ENCODE measurements at places on chromosomes 5 and 9.
A peak's percentile ranks its signal among the peaks of the same experiment; 100 is the strongest.

DNA sequence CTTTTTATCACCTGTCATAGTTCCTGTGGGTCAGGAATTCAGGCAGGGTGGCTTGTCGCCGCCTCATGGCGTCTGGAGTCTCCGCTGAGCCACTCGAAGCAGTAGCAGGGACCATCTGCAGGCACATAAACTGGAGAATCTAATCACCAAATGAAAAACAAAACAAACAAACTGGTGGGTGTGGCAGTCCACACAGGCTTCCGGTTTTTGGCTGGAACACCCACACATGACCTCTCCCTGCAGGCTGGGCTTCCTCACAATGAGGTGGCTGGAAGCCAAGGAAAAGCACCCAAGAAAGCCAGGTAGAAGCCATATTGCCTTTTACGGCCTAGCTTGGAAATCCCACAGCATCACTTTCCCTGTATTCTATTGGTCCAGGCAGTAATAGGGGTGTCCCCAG is 197.0 kb downstream of the SYK start:
- DNase-seq = no peak

DNA sequence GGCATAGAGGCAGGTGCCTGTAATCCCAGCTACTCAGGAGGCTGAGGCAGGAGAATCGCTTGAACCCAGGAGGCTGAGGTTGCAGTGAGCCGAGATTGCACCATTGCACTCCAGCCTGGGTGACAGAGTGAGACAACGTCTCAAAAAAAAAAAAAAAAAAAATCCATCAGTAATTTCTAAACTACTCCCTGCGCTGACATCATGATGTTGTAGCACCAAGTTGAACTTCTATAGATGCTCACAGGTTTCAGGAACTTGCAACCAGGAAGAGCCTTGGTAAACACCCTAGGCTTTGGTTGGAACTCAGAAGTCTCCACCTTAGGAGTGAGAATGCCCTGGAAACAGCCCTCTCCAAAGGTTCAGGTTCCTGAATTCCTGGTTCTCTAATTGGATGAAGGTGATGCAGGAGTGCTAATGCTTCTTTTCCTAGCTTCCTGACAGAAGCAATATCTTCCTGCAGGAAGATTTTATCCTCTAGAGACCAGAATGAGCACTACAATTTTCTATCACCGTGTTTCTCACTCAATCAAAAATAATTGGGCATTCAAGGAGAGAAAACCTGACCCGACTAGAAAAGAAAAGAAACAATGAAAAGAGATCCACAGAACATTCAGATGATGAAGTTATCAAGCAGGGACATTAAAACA is 469.6 kb downstream of the GADD45G start:
- no peak for DNase-seq

DNA sequence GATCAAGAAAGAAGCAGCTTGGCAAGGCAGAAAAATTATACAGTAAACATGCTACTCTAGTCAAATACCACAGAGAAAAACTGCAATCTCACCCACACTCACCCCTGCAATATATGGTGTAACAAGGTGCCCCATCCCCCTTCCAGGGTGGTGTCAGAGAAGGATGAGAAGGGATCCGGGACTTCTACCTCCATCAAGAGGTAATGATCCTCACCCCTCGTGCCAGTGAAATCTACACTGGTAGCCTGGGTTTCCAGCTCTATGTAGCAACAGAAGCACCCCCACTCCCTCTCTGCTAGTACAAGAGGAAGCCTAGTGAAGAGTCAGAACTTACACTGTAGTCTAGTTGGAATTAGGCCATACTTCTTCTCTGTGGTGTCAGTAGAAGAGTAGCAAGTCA is 18.9 kb downstream of the SLCO4C1 start:
- no peak for DNase-seq

- no peak for DNase-seq
Observed at GRCh38 chr5:50874306-50875001, 208.0 kb downstream of the PARP8 start.

- no peak for DNase-seq
Observed at GRCh38 chr9:28909526-28909925, 1336.2 kb upstream of the C9orf72 start.

DNA sequence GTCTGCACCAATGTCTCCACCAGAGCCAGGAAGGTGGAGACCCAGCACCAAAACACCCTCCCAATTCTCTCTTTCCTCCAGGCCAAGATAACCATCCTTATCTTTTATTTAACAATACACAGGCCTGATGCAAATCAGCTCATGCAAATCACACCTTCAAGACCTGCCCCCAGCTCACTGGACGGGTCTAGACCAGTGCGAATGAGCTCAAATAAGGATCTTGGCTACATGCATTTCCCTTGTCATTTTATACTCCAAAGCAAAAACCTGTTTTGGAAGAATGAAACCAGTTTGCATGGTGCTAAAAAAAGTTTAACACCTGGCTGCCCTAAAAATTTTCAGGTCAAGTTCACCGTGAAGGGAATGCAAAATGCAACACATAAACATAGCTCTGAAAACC is 31.9 kb upstream of the DAPK1 start:
- DNase-seq = no peak

GRCh38 chr5:55421074-55421529 is 113.3 kb downstream of the MTREX start:
- no peak for DNase-seq

- DNase-seq = no peak
Observed at GRCh38 chr5:68193481-68194036, 22.0 kb upstream of the PIK3R1 start.

- DNase-seq = peak; percentile 62
Observed at GRCh38 chr9:128118971-128119665, 8.4 kb downstream of the PTGES2 start.

DNA sequence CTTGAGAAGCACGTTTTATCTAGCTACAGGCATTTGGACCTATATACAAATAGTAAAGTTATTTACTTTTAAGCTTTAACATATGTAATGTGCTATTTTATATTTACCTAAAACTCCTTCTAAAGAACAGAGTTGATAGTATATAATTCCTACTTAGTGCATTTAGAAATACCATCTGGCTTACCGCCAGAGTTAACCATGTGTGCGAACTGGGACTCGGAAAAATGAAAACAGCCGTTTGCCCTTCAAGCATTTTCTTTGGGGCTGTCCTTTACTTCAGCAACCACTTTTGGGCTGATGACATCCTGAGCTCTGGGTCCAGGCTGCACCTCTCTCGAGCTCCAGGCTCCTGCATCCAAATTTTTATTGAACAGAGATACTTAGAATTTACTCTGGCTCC is 21.9 kb upstream of the DHFR start:
- DNase-seq = no peak

DNA sequence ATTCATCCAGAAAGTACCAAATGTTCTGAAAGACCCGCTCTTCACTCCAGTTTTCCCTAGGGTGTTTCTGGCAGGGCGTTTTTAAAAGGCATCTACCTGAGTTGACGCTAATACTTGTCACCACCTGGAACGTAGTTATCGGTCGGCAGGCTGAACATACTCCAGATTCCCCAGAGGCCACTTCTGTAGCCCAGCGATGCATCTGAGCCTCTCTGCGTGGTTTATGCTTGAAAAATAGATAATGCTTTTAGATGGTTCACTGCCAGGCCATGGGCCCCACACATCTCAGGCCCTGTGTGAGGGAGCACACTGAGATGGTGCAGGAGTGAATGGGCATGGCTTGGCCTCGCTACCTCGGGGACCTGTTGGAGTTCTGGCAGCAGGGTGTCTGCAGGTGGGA is 33.0 kb upstream of the NCS1 start:
- peak; percentile 89 for DNase-seq

- no peak for DNase-seq
Observed at GRCh38 chr9:37035648-37036370, 1.7 kb upstream of the PAX5 start.

GRCh38 chr9:70444904-70445303 is 30.4 kb upstream of the KLF9 start:
- no peak for DNase-seq

GRCh38 chr9:131116281-131117120 is 8.9 kb upstream of the NUP214 start:
- no peak for DNase-seq

DNA sequence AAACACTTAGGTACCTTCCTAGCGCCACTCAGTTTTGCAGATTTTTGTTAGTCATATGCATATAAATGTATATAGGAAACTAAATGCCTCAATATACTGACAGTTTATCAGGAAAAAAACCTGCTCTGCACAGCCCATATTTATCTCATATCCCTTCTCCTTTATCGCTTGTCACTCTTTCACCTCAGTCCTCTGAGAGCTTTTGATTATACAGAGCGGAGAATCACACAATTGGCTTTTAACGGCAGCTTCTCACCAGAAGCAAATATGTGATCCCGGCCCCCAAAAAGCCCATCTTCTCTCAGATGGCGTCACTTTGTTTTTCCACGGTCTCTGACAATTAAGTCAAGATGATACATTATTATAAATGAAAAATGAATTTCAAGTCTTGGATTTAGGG is 362.6 kb downstream of the DNAH5 start:
- DNase-seq = no peak

DNA sequence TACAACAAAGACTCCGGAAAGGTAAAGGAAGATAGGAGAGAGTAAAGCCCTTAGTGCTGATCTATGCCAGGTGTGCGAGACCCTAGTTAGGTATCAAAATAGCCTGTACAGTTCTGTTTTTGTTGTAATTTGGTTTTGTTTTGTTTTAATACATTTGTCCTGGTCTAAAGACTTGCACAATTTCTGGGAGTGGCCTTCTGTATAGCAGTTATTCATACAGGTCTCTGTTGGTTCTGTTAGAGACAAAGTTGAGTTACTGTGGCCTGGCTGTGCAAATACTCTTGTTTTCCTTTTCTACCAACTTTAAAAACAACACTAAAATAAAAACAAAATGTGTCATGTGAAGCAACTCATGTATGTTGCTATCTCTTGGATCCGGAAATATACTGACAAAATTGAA is 163.6 kb downstream of the COMMD10 start:
- no peak for DNase-seq

DNA sequence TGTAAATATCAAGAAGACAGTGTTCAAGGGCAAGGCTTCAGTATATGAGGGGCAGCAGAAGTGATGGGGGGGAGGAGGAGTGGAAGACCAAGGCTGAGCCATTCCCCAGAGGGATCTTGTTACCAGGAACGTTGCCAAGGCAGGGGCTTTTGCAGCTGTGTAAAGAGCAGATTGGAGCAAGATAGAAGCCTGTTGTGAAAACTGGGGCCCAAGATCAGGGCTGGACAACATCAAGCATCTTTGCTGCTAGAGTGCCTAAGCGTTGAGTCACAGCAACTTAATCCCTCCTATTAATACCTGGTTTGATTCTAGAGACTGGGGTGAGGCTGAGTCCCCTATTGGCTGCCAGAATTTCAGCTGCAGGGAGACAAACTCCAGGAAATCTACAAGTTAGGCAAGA is 18.4 kb upstream of the ERCC6L2 start:
- peak; percentile 96 for DNase-seq

- no peak for DNase-seq
Observed at GRCh38 chr9:128903871-128904620, 16.7 kb upstream of the PHYHD1 start.

DNA sequence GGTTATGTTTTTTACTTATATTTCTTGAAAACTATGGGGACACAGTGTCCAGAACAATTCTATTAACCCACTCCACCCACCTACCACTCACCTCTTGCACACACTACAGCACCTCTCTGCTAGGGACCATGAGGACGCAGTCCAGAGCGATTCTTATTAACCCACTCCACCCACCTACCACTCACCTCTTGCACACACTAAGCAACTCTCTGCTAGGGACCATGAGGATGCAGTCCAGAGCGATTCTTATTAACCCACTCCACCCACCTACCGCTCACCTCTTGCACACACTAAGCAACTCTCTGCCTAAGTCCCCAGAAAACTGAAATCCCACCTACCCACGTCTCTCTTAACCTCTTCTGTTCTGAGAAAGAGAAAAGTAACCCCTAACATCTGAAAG is 2.2 kb upstream of the SHROOM1 start:
- DNase-seq = no peak

GRCh38 chr9:7150153-7150890 is 392.5 kb downstream of the KDM4C start:
- no peak for DNase-seq

DNA sequence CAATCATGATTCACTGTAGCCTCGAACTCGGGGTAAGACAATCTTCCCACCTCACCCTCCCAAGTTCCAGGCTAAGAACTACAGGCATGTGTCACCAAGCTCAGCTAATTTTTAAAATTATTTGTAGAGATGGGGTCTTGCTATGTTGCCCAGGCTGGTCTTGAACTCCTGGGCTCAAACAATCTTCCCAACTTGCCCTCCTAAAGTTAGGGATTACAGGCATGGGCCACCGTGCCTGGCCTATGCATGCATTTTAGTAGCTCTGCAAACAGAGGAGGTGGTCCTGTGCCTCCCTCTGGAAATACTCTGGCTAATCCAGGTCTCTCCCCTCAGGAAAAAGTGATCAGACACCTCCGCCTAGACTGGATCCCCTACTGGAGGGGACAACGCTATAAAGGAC is 21.5 kb upstream of the TRIM14 start:
- DNase-seq = no peak

DNA sequence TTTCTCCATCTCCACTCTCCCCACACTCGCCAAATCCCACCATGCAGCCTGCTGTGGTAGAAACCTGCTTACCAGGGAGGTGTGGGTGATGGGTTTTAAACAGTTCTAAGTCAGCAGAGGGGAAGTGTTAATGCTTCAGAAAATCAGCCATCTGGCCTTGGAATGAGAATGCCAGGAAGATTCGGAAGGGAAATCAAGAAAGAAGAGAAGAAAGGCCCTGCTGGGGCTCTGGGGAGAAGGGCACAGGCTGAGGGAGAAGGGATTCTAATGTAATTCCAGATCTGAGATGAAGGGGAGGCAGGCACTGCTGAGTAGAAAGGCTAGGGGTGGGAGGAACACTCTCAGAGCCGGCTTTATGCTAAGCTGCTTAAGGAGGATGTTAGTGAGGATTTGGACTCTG is 434.7 kb upstream of the DMAC1 start:
- DNase-seq = peak; percentile 82

DNA sequence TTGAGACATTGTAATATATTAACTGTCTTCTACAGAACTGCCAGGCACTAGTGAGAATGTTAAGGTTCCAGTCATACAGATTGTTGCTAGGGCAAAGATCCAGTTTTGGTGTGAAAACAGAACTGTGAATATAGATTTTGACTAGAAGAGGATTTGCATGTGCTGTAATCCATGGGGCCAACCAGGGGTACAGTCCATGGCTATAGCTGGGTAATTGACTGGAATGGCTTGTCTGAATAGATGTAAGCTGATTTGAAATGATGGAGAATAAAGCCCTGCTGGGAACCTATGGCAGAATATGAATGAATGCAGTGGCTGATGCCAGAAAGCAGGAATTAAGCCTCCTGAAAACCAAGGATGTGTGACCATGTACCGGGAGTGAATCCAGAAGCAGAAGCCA is 748.5 kb upstream of the CDH10 start:
- DNase-seq = peak; percentile 26

GRCh38 chr9:21830589-21830988 is 28.2 kb downstream of the MTAP start:
- DNase-seq = no peak

- DNase-seq = peak; percentile 53
Observed at GRCh38 chr9:9002826-9003583, 1203.4 kb upstream of the DMAC1 start.

- DNase-seq = no peak
Observed at GRCh38 chr5:82881571-82882174, 195.5 kb downstream of the TMEM167A start.

- no peak for DNase-seq
Observed at GRCh38 chr5:78243639-78244038, 50.9 kb downstream of the AP3B1 start.
